Thymus (tissue), 14 donors: ENCODE measurements at places on chromosomes 1 and 21. TPM values are rescaled to one million over a fixed set of nuclear protein-coding genes. Genes with fewer than 3 reads are reported as not detected.

DNA sequence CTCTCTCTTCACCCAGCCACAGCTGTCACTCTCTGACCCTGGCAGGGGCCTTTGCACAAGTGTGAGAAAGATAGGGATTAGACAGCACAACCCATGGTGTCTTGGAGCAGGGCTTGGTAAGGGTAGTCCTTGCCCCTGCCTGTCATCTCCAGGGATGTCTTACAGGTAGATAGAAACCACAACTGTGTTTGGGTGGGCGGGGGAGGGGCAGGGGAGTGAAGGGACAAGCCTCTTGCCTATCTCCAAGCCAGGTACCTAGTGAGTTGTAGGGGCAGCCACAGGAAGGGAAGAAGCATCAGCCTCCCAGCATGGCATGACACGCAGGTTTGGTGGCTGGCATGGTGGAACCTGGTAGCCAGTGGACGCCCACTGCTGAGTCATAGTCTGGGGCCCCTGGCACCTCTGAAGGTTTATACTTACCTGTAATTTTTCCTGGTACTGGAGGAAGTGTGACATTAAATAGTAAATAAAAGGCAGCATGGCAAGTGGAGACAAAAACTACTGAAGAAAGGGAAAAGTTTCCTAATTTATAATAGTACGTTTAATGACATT, 97.5 kb downstream of the CLEC20A start:
- H3K4me1 ChIP-seq = no peaks in the 10 kb centered on the region
- no peak overlapping the region for H3K27ac ChIP-seq
- DNase-seq = no peak
- no peaks in the 10 kb centered on the region for H3K27me3 ChIP-seq
- H3K36me3 ChIP-seq = no peaks in the 10 kb centered on the region
- no peak overlapping the region for H3K4me3 ChIP-seq

DNA sequence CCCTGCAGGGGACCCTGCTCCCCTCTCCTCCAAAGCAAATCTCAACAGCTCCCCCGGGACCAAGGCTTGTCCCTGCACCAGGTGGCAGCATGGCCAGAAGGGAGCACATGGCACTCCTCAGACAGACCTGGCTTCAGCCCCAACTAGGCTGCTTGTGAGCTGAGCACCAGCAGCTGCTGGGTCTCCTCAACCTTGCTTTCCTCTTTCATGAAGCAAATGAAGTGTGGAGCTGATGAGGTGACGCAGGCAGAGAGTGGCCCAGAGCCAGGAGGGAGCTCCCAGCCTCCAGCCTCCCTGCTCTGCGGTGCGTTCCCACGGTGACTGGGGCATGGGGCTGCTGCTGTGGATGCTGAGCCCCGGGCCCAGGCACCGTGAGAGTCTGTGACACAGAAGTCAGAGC, 34.0 kb downstream of the MEGF6 start:
- H3K36me3 ChIP-seq = no peaks in the 10 kb centered on the region
- no peaks in the 10 kb centered on the region for H3K27me3 ChIP-seq
- H3K27ac ChIP-seq = no peak overlapping the region
- no peak for DNase-seq
- no peaks in the 10 kb centered on the region for H3K4me1 ChIP-seq
- no peak overlapping the region for H3K4me3 ChIP-seq

GRCh38 chr1:221503268-221503667, 238.6 kb downstream of the DUSP10 start:
- no peak for DNase-seq
- H3K4me1 ChIP-seq = no peaks in the 10 kb centered on the region
- H3K27me3 ChIP-seq = no peaks in the 10 kb centered on the region

DNA sequence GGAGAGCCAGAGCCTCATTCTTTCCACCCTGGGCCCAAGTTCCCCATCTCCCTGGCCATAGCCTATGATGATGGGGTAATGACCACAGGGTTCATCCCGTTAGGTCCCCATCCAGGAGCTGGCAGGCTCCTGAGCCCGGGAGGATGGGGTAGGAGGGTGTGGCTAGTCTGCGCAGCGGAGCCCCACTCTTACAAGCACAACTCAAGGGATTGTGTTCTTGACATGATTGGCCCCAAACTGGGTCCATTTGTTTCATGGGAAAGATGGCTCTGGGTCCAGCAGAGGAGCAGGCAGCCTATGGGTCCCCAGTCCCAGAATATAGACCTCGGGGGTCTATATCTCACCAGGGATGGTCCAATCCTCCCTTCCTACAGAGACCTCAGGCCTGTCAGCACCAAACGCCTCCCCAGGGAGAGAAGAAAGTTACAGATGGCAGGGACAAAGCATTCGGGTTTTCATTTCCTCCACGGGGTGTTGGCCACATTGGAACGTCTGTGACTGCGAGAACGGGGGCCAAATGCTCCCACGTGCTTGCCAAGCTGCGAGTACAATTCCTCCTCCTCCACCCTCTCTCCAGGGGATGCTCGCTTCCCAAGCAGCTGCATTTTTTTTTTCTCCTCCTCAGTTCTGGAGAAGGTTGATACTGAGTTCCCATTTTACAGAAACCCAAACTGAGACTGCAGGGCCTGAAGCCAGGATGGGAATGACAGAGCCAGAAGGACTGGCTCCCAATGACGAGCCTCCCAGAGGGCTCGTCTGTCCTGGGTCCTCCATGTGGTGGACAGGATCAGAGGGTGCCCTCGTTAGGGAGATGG, 71.0 kb downstream of the DHRS3 start:
- H3K27ac ChIP-seq = no peak overlapping the region
- no peaks in the 10 kb centered on the region for H3K36me3 ChIP-seq
- no peak overlapping the region for H3K4me3 ChIP-seq

- H3K27me3 ChIP-seq = no peaks in the 10 kb centered on the region
- H3K4me1 ChIP-seq = no peaks in the 10 kb centered on the region
- H3K36me3 ChIP-seq = peaks cover 42% of the 10 kb centered on the region
- H3K4me3 ChIP-seq = no peak overlapping the region
Observed at GRCh38 chr1:109595531-109595930, 23.9 kb downstream of the GNAT2 start.

DNA sequence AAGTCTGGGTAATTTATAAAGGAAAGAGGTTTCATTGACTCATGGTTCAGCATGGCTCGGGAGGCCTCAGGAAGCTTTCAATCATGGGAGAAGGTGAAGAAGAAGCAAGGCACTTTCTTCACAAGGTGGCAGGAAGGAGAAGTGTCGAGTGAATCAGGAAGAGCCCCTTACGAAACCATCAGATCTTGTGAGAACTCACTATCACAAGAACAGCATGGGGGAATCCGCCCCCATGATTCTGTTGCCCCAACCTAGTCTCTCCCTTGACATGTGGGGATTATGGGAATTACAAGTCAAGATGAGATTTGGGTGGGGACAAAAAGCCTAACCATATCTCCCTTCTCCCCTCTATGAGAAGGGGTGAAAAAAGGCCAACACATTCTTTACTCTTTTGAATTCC, 11.2 kb upstream of the IVNS1ABP start:
- H3K4me1 ChIP-seq = no peaks in the 10 kb centered on the region
- no peak for DNase-seq
- H3K36me3 ChIP-seq = no peaks in the 10 kb centered on the region
- no peak overlapping the region for H3K27ac ChIP-seq
- no peak overlapping the region for H3K4me3 ChIP-seq
- no peaks in the 10 kb centered on the region for H3K27me3 ChIP-seq

GRCh38 chr1:3469849-3470649, 15.6 kb downstream of the ARHGEF16 start:
- DNase-seq = no peak
- H3K4me1 ChIP-seq = peaks cover 9% of the 10 kb centered on the region
- no peaks in the 10 kb centered on the region for H3K36me3 ChIP-seq
- H3K4me3 ChIP-seq = no peak overlapping the region
- no peak overlapping the region for H3K27ac ChIP-seq

GRCh38 chr1:36349839-36350238, 26.4 kb upstream of the EVA1B start:
- peak overlapping the region; percentile 32 for H3K27ac ChIP-seq
- peaks cover 12% of the 10 kb centered on the region for H3K4me1 ChIP-seq
- H3K36me3 ChIP-seq = peaks cover 51% of the 10 kb centered on the region
- no peak for DNase-seq
- no peak overlapping the region for H3K4me3 ChIP-seq

- peaks cover 56% of the 10 kb centered on the region for H3K27me3 ChIP-seq
- H3K4me1 ChIP-seq = peaks cover 8% of the 10 kb centered on the region
- no peaks in the 10 kb centered on the region for H3K36me3 ChIP-seq
- DNase-seq = no peak
- H3K27ac ChIP-seq = no peak overlapping the region
Observed at GRCh38 chr1:230421481-230421880, 4.7 kb downstream of the PGBD5 start.

GRCh38 chr1:217181756-217182155, 449.1 kb downstream of the GPATCH2 start:
- no peaks in the 10 kb centered on the region for H3K27me3 ChIP-seq
- no peak overlapping the region for H3K4me3 ChIP-seq
- no peak for DNase-seq
- no peak overlapping the region for H3K27ac ChIP-seq
- no peaks in the 10 kb centered on the region for H3K36me3 ChIP-seq

DNA sequence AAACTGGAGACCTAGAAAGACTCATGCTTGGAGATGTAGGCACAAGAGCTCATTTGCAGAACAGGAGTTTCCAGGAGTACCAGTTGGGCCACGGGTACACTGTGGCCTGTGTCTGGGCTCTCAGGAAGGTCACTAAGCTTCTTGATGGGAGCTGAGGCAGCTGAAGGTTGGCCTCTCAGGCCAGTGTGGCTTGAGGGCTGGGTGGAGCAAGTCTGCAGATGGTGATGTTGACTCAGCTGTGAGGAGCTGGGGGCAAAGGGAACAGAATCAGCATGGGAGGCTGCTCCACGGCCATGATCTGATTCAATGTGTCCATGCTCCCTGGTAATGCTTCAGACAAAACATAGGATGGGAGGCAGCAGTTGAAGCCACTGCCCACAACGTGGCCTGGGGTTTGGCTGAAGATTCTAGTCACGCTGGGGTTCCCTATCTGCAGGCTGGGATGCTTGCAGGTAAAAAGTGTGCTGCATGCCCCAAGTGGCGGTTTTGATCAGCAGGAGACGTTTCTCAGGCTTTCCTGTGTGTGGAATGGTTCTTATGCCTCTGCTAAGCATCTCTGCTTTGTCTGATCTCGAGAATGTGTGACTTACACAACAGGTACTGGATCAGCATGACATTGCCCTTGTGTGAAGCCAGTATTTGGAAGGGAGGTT, 15.4 kb upstream of the TENT5C start:
- no peak overlapping the region for H3K4me3 ChIP-seq
- H3K27ac ChIP-seq = no peak overlapping the region
- no peaks in the 10 kb centered on the region for H3K36me3 ChIP-seq
- DNase-seq = no peak

DNA sequence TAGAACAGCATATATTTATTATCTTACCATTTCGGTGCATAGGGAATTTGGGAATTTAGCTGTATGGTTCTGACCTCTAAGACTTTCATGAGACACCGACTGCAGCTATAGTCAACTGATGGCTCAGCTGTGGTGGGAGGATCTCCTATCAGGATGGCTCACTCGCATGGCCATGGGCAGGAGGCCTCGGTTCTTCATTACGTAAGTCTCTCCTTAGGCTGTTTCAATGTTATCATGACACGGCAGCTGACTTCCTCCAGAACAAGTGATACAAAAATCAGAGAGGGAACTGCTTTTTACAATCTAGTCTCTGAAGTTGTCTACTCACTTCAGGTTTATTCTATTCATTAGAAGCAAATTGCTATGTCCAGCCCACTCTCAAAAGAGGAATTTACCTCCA, 13.3 kb upstream of the CAPN8 start:
- H3K36me3 ChIP-seq = no peaks in the 10 kb centered on the region
- H3K27me3 ChIP-seq = peaks cover 5% of the 10 kb centered on the region
- DNase-seq = no peak
- H3K27ac ChIP-seq = no peak overlapping the region

GRCh38 chr1:60134716-60135115, 61.1 kb upstream of the C1orf87 start:
- no peak overlapping the region for H3K27ac ChIP-seq
- H3K27me3 ChIP-seq = no peaks in the 10 kb centered on the region
- no peak for DNase-seq

Gene TNFRSF9
- total RNA-seq = 9.0 TPM

Gene FMO5
- 0.76 TPM for total RNA-seq

Gene TESK2
- total RNA-seq = 3.9 TPM

Gene GNAT2
- 0.14 TPM for total RNA-seq

Gene AMY2A
- not detected for total RNA-seq

Gene CAMSAP2
- 6.5 TPM for total RNA-seq
